Mammary epithelial cell (primary cell): ENCODE measurements at places on chromosomes 7 and 10.

- DNase-seq = no peak
Measured at GRCh38 chr7:105279688-105280007, 109.1 kb downstream of the SRPK2 start.

GRCh38 chr10:104327745-104328645 is 10.3 kb downstream of the ITPRIP start:
- peak; percentile 96 for DNase-seq

DNA sequence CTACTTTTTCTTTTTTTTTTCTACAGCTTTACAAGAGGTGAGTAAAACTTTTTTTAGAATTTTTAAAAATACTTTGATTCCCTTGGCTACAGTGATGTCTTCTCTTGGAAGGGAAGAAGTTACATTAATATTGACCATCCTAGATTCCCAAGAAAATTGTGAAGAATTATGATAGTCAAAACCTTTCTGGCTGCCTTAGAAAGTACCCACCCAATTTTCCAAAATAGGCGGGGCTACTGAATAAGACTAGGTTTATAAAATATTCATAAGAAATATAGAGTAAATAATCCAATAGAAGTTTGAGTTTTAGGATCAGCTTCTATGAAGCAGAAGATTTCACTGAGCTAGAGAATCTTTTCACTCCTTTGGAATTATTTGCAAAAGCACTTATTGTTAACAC is 3.0 kb downstream of the COL1A2 start:
- DNase-seq = no peak

- DNase-seq = no peak
Measured at GRCh38 chr10:113609704-113610108, 54.1 kb downstream of the NRAP start.

GRCh38 chr7:1951159-1951536 is 281.1 kb downstream of the ELFN1 start:
- no peak for DNase-seq
